ENCODE measurements at places on chromosomes 12 and 14. TPM values are rescaled to one million over a fixed set of nuclear protein-coding genes. Genes with fewer than 3 reads are reported as not detected.

The GALNT9 gene
- 0.67 TPM for total RNA-seq

The RDH16 gene
- not detected for total RNA-seq

The TRIM9 gene
- total RNA-seq, result 0.17 TPM

The GATC gene
- 16.1 TPM for total RNA-seq

The SLCO1B3 gene
- not detected for total RNA-seq

The HCAR1 gene
- total RNA-seq, result 0.34 TPM

The ZFYVE1 gene
- 10.6 TPM for total RNA-seq

The ZC2HC1C gene
- total RNA-seq, result 1.3 TPM

The NR1H4 gene
- 0.34 TPM for total RNA-seq

The ACOT2 gene
- 27.9 TPM for total RNA-seq

The DNAJC22 gene
- 9.1 TPM for total RNA-seq

The JPH4 gene
- not detected for total RNA-seq

The TSPAN19 gene
- under 0.01 TPM for total RNA-seq

The RASAL1 gene
- total RNA-seq, result not detected

The PSMC1 gene
- total RNA-seq, result 184 TPM

The RNASE2 gene
- not detected for total RNA-seq

The MAP1LC3B2 gene
- total RNA-seq, result 0.17 TPM

The ATP5MC2 gene
- total RNA-seq, result 613 TPM

The TXNRD1 gene
- 205 TPM for total RNA-seq

The GXYLT1 gene
- 12.5 TPM for total RNA-seq

The NOVA1 gene
- total RNA-seq, result 1.7 TPM

The CELA1 gene
- total RNA-seq, result not detected

The KLRC2 gene
- not detected for total RNA-seq

The TAS2R42 gene
- not detected for total RNA-seq

The LRRK2 gene
- 0.84 TPM for total RNA-seq

Measured in bronchus fibroblast of lung (primary cell).